ENCODE measurements at places on chromosomes 5 and 9. TPM values are rescaled to one million over a fixed set of nuclear protein-coding genes. Genes with fewer than 3 reads are reported as not detected.

DNA sequence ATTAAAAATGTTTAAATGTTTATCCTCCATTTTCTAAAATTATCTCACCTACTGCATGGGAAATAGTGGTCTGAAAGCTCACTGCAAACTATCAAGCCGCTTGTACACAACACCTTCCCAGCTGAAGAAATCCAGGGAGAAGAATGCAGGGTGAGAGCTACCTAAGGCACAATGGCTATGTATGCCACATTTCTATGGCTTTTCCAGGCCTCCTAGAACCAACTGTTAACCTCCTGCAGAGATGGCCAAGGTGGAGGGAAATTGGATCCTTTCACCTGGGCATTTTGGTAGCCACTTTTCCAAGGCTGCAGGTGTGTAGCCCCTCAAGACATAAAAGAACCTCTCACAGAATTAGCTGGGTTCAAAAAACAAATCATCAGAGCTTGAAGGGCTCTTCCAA, 286.4 kb downstream of the EBF1 start:
- no peak for DNase-seq

DNA sequence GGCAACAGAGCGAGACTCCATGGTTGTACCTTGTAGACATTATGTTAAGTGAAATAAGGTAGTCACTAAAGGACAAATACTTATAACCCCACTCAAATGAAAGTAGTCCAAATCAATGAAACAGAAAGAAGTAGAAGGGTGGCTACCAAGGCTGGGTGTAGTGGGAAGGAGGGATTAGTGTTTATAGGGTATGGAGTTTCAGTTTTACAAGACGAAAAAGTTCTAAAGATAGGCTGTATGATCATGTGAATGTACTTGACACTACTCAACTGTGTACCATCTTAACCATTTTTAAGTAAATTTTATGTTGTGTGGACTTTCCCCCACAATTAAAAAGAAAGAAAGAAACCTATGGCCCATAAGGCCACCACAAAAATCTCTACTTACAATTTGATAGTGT, 32.2 kb downstream of the ALDH7A1 start:
- DNase-seq: no peak

GRCh38 chr5:56514245-56514644, 281.1 kb upstream of the ANKRD55 start:
- no peak for DNase-seq

DNA sequence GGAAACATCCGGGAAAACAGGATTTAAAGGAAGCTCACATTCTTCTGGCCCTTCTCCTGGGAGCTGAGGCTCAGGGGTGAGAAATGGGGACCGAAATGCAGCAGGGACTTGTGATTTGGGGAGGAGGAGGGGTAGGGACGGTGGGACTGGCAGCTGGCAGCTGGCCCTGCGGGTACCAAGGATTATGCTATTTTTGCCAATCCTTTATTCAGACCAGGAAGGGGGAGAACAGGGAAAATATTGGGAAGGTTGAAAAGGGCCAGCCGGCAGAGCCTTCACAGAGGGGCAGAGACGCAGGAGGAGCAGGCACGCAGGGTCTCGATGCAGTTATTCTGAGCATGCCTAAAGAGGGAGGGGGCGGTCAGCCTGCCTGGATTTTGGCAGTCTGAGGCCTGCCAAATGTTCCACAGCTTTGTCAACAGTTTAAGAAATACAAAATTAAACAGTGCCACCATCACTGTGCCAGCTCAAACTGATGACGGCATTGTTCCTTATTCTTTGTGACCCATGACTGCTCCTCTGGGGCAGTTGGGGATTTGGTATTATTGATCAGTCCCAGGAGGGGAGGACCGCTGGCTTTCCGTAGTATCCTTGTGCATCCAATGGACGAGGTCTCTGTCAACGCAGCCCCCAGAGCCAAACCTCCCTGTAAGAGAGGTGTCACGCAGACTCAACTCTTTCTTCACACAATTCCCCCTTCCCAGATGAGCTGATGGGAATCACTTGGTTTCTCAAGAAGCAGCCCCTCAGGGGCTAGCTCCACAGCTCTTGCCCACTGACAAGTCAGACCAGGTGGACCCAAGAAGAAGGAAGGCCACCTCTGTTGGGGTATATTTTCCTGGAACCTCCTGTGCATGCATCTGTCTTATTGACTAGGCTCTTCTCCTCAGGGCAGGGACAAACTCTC, 553.3 kb downstream of the BNC2 start:
- DNase-seq: no peak

- no peak for DNase-seq
These were observed 49.0 kb downstream of the TEX10 start for GRCh38 chr9:100303747-100304146.

GRCh38 chr5:176851871-176852658, 41.7 kb downstream of the UNC5A start:
- DNase-seq: no peak

- no peak for DNase-seq
These were observed 70.3 kb downstream of the COL27A1 start for GRCh38 chr9:114225561-114226212.

- DNase-seq: no peak
These were observed 54.7 kb downstream of the SH3RF2 start for GRCh38 chr5:145991044-145991575.

GRCh38 chr9:4137234-4137633, 162.6 kb downstream of the GLIS3 start:
- no peak for DNase-seq

PCDHA9 gene
- 1.7 TPM for total RNA-seq

GRCh38 chr9:94449486-94449885, 105.4 kb upstream of the PCAT7 start:
- no peak for DNase-seq

DNA sequence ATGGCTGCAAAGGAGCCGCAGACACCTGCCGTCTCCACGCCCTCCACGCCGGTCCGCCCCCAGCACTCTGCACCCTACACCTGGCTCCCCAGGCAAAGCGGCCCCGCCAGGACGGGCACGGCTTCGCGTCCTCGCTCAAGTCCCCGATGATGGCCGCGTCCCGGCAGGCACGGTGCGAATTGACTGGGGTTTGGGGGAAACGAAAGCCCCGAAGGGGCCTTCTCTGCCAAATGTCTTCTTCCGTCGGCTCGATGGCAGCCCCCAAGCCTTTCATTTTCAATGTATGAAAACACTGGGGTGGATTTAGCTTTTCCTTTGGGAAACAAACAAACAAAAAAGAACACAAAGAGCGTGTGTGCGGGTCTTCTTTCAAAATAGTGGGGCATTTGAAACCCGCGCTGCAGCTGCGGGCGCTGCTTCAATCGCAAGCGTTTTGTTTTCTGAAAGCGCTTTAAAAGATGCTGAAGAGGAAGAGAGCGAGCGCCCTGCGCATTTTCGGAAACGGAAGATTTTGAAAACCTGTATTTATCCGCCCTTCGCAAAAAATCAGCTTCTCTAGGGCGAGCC, 160.0 kb downstream of the RMI1 start:
- no peak for DNase-seq

DNA sequence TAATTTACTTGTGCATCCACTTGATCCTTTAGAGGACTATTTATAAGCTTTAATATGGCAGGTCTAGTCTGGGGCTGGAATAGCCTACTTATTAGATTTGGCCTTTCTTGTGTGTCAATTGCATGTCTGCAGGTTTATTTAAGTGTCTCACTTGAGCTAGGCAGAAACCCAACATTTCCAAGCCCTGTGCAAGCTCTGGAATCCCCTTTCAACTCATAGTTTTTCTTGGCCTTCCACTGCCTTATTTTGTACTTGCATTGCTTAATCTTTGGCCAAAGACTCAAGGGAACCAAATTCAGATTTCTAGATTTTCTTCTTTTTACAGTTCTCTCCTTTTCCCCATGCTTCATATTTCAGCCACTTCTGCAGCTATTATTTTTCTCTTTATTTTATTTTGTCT, 102.4 kb upstream of the RFX3 start:
- DNase-seq: no peak

DNA sequence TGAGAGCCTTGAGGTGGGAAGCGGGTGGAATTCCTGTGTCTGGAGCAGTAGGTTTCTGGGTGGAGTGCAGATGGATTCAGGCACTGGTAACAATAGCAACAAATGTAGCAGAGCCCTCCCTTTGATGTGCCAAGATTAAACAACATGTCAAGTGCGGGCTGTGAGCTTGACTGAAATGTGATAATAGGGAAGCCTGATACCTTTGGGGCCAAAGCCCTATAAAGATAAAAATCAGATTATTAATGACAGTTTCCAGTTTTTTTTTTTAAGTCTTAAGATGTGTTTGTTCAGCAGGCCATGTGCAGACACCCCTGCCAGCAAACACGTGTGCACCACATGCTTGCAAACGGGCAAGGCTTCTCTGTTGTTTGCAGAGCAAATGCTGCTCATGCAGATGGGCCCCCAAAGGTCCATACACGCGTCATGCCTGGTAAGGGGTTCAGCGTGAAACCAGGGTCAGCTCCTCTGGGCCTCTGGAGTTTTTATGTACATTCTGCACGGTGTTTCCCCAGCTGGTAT, 193.2 kb downstream of the GADD45G start:
- DNase-seq: no peak

GRCh38 chr5:124372457-124372856, 374.0 kb downstream of the ZNF608 start:
- DNase-seq: no peak
